ENCODE measurements at places on chromosomes 1 and 21.

- DNase-seq, result no peak
Measured at GRCh38 chr1:196312739-196313138, 295.5 kb downstream of the KCNT2 start.

GRCh38 chr1:160149233-160149632 is 2.2 kb upstream of the ATP1A4 start:
- DNase-seq, result no peak

DNA sequence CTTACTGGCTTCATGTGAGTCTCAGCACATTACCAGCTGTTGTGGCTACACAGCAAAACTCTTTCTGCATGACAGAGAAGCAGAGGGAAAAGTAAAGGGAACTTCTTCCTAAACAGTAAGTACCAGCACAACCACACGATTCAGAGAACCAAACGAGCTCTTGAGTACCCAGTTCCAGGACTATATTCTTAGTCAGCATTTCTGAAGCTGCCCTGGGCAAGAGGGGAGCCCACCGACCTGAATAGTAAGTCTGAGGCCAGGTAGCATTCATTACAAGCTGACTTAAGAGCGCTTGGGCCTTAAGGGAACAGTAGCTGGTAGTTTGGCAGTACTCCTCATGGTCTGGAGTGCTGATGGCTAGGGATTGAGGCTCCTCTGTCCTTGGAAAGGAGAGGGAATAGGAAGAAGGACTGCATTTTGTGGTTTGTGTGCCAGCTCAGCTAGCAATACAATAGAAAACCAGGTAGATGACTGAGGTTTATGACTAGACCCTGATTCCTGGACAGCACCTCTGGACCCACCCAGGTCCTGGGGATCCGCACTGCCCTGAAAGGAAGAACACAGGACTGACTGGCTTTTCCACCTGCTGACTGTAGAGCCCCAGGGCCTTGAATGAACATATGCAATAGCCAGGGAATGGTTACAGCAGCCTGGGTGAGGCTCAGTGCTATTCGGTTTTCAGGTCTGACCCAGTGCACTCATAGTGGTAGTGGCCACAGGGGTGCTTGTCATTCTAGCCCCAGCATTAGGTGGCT is 396.8 kb upstream of the PRMT6 start:
- DNase-seq, result no peak

DNA sequence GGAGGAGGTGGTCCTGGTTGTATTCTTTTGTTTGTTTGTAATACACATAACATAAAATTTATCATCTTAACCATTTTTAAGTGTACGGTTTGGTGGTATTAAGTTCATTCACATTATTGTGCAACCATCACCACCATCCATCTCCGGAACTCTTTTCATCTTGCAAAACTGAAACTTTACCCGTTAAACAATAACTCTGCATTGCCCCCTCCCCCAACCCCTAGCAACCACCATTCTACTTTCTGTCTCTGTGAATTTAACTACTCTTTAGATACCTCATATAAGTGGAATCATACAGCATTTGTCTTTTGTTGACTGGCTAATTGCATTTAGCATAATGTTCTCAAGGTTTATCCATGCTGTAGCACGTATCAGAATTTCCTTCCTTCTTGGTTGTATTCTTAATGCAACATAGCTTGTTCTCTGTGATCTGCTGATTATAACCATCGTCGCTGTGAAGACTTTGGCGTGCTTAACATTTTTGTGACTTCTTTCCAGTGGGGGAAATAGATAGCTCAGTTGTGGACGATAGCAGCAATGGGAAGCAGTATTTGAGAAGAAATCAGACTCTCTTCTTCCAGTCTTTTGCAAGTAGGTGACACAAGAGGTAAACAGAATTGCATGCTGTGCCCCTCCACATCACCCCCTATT is 117.5 kb upstream of the HOOK1 start:
- no peak for DNase-seq

GRCh38 chr1:207863893-207864535 is 46.9 kb downstream of the CD34 start:
- DNase-seq, result no peak

- no peak for DNase-seq
Measured at GRCh38 chr1:211948377-211948776, 87.0 kb downstream of the INTS7 start.

DNA sequence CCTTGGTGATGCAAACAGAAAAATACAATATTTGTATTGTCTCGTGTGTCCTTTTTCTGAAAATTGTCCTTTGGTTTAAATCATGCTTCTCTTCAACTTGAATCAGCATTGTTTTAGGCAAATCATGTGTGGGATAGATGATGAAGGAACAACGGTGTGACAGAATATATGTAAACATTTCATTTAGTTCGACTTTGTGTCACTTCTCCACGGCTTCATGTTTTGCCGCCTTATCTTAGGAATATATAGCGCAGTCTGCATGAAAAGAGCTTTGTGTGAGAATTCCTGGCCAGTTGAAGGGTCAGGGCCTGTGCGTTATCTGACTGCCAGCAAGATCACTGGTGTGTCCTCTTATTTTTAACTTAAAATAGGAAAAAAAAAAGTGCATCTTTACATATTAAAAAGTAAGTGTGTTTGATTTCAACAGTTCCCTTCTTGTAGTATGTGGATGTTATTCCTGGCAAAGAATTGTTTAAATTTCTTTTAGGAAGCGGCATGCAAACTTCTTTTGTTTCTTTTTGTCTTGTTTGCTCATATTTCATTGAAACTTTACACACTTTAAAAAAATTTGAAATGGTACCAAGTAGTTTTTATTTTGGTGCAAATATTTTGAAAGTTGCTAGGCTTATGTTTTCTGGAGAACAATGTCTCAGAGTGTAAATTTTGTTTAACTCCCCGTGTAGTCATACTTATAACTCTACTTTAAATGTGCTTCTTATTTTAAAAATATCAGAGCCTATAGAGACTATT is 465.2 kb downstream of the USP25 start:
- DNase-seq, result no peak

DNA sequence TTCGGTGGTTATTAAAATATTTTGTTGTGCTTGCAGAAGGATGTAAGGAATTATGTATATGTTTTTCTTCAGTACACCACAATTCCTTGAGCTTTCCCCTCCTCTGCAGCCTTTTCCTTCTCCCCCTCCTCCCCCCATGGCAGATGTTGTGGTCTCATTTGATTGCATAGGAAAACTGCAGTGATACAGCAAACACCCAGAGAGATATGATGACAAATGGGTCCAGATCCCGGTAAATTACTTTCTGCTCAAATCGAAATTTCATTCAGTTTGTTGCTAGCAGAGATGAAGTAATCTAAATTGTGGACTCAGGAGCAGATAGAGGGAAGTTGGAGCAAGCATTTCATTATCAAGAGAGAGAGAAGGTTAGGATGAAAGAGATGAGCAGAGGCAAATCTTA is 9.9 kb downstream of the LMO4 start:
- no peak for DNase-seq

DNA sequence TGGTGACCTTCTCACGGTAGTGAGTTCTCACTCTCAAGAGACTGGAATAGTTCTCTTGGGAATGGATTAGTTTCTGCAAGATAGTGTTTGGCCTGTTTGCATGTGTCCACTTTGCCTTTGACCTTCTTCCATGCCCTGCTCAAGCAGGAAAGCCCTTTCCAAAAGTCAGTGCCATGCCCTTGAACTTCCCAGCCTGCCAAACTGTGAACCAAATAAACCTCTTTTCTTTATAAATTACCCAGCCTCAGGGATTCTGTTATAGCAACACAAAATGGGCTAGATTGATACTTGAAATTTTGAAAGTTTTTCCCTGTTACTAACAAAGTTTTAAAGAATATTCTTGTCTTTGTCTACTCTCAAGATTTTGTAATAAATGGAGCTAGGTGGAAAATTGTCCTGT is 139.6 kb downstream of the SLC35F3 start:
- DNase-seq, result no peak

DNA sequence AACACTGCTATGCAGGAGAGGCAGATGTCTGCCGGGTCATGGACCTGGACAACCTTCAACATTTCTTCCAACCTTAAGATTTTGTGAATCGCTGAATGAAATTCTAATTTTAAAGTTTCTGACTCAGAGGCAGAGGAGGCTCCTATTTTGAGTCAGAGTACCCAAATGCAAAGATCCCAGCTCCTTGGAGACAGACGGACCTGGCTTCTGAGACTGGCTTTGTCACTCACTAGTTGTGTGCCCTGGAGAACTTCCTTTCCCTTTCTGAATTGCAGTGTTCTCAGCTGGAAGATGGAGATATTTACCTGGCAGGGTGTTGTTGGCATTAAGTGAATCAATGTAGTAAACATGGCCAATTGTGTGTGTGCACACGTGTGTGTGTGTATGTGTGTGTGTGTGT is 51.9 kb downstream of the IER5 start:
- DNase-seq, result no peak

- DNase-seq, result no peak
Measured at GRCh38 chr1:151841141-151841540, 1.5 kb upstream of the C2CD4D start.

DNA sequence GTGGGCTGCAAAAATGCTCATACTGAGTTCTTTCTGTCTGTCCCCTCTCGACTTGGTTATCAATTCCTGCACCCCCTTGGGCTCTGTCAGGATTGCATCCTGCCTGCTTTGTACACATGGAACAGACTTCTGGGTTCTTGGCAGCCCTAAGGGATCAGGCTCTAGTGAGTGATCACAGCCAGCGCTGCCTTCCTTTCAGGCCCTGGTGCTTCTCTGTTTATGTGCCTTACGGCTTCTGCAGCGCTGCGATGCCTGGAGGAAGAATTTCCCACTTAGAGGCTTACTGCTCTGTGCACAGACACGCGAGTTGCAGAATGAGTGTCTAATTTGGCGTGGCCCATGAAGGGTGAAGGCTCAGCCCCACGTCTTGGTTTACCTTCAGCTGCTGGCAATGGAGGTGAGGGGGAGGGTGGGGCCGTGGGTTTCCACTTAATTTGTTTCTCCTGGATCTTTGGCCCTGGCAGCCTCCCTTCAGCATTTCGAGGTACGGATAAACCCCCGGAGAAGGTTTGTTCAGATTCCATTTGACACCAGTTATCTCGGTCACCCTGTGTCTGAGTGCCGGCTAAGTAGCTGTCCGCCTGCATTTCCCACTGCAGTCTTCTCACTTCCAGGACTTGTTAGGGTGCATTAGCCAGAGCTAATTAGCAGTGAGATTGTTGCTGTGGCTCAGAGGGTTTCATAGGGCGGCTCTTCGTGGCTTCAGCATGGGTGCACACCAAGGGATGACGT is 227.3 kb downstream of the DYRK1A start:
- no peak for DNase-seq

DNA sequence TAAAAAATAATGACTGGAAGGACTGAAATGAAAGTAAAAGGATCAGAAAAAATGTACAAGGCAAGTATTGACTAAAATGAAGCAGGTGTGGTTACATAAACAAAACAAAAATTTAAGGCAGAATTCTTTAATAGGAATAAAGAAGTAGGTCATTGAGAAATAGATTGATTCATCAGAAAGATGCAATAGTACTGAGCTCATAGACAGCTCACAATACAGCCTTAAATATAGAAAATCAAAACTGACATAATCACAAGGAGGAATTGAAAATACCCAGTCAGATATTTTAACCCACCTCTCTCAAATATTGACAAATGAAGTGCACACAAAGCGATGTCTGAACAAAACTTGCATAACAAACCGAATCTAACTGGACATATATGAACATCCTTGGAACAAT is 366.8 kb upstream of the DPYD start:
- DNase-seq, result no peak

DNA sequence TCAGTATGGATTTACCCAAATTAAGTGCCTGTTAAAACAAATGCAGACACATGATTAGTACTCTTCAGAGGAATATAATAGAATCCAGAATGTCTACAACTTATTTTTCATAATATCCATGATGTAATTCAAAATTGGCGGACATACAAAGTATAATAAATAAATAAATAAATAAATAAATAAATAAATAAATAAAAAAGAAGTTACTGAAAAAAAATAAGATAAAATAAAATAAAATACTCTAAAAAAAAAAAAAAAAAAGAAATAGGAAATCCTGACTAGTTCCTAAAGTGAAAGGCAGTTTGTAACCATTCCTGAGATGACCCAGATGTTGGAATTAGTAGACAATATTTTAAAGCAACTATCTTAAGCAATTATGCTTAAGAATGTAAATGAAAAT is 219.0 kb upstream of the SPAG17 start:
- DNase-seq, result no peak

Measured in fibroblast of skin of left quadriceps (primary cell).